ENCODE measurements at places on chromosomes 3 and 15.
A peak's percentile ranks its signal among the peaks of the same experiment; 100 is the strongest.

DNA sequence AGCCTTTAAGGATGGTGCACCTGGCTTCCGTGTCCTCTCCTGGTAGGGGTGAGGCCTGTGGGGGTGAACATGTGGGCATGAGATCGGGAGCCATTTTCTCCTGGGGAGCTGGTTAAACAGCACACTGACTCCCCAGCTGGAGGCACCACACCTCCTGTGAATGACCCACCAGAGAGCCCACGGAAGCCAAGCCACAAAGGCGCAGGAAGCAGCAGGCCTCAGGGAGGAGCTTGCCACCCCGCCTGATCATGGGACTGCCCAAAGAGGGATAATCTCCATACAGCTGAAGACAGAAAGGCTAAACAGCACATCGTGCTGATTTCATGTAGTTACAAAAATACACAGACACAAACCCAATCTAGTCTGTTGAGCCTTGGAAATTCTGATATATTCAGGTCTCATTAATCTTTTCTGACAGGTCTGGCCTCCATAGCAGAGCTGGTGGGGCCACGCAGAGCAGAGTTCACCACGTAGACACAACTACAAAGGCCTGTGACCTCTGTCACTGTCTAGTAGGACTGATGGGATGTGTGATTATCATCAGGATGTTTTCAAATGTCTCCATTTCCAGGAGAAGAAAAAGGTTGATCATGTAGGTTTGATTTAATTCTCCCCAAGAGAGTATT, 75.2 kb downstream of the DUT start:
- no peak for DNase-seq

DNA sequence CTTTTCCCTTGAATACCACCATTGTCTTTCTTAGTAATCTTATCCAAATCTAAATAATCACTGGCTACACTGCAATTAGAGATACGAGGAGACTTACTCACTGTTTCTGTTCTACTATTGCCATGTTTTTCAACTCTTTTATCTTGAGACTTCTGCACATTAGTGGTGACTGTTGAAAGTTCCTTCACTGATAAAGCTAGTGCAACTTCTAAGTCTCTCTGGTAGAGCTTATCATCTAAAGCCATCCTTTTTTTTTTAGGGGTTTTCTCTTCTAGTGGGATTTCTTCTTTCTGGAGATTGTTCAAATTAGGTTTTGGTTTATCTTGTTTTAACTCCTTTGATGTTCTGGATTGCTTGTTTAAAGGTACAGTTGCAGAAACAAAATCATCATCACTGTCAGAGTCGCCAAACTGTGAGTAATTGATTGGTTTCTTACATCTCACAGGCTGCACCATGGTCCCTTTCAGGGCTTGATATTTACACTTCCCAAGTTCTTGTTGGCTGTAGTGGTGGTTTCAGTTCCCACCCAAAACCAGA, 37.7 kb downstream of the NCK1 start:
- DNase-seq = no peak

DNA sequence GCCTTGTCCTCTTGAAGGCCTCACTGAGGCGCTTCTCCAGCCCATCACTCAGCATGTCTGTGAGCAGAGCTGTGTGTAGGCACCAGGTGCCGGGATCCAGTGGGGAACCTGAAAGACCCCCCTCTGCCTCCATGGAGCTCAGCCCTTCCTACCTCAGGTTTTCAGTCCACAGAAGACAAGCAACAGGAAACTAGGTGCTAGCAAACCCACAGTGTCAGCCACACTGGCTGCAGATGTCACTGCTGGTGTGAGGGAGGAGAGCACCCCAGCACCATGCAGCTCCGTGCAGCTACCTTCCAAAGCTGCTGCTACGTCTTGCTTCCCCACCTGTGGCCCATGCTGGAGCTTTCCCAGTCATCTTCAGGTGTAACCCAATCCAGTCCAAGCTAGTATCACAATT, 17.9 kb downstream of the PSTPIP1 start:
- peak; percentile 46 for DNase-seq

GRCh38 chr15:75235760-75236729, 22.1 kb upstream of the GOLGA6C start:
- DNase-seq = no peak

GRCh38 chr3:134143828-134144401, 106.7 kb downstream of the RYK start:
- no peak for DNase-seq

GRCh38 chr3:99357131-99357530, 281.3 kb upstream of the COL8A1 start:
- no peak for DNase-seq

GRCh38 chr3:197997936-197998335, 37.9 kb downstream of the LMLN start:
- no peak for DNase-seq
